ENCODE measurements at places on chromosomes 6 and 20.

GRCh38 chr6:73802366-73802765 lies 106.4 kb downstream of the CD109 start:
- no peak overlapping the region for H3K4me3 ChIP-seq
- no peaks in the 10 kb centered on the region for H3K27me3 ChIP-seq
- no peak for DNase-seq
- H3K36me3 ChIP-seq = peaks cover 12% of the 10 kb centered on the region
- no peak overlapping the region for H3K27ac ChIP-seq
- H3K4me1 ChIP-seq = peaks cover 4% of the 10 kb centered on the region

DNA sequence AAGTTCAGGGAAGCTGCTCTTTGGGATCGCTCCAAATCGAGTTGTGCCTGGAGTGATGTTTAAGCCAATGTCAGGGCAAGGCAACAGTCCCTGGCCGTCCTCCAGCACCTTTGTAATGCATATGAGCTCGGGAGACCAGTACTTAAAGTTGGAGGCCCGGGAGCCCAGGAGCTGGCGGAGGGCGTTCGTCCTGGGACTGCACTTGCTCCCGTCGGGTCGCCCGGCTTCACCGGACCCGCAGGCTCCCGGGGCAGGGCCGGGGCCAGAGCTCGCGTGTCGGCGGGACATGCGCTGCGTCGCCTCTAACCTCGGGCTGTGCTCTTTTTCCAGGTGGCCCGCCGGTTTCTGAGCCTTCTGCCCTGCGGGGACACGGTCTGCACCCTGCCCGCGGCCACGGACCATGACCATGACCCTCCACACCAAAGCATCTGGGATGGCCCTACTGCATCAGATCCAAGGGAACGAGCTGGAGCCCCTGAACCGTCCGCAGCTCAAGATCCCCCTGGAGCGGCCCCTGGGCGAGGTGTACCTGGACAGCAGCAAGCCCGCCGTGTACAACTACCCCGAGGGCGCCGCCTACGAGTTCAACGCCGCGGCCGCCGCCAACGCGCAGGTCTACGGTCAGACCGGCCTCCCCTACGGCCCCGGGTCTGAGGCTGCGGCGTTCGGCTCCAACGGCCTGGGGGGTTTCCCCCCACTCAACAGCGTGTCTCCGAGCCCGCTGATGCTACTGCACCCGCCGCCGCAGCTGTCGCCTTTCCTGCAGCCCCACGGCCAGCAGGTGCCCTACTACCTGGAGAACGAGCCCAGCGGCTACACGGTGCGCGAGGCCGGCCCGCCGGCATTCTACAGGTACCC lies at the start of gene ESR1:
Gene ESR1 (plus strand): TSS at position 170 of the 858 bp plus-strand sequence. CDS start 231 bp downstream, at position 401.
- DNase-seq = no peak
- H3K4me3 ChIP-seq = peak within 1 kb of the TSS; percentile 54
- H3K4me1 ChIP-seq = peaks cover 41% of the 10 kb centered on the region
- peak within 1 kb of the TSS; percentile 60 for H3K27ac ChIP-seq
- H3K27me3 ChIP-seq = peaks cover 26% of the 10 kb centered on the region

- peaks cover 29% of the 10 kb centered on the region for H3K27me3 ChIP-seq
- H3K27ac ChIP-seq = no peak overlapping the region
- no peak for DNase-seq
- no peaks in the 10 kb centered on the region for H3K36me3 ChIP-seq
- H3K4me3 ChIP-seq = no peak overlapping the region
- H3K4me1 ChIP-seq = peaks cover 9% of the 10 kb centered on the region
Observed at GRCh38 chr20:36398515-36398914, 92.4 kb downstream of the DLGAP4 start.

DNA sequence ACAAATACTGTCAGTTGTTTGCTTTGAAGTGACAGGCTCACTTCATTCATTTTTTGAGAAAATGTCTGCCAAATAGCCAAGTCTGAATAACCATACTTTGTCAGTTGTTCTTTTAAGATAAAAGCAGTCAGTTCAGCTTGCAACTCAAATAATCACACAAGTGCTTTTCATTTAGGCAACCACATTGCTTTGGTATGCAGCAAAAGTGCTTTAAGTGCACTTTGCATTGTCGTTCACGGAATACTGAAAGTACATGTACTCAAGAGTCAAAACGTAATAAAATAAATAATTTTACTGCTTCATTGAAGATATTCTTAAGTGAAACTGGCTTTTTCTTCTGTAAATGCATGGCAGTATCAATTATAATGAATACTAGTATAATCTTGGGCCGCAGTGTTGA lies 107.2 kb downstream of the MMS22L start:
- H3K27me3 ChIP-seq = no peaks in the 10 kb centered on the region
- no peak overlapping the region for H3K4me3 ChIP-seq
- H3K4me1 ChIP-seq = no peaks in the 10 kb centered on the region
- peaks cover 5% of the 10 kb centered on the region for H3K36me3 ChIP-seq

DNA sequence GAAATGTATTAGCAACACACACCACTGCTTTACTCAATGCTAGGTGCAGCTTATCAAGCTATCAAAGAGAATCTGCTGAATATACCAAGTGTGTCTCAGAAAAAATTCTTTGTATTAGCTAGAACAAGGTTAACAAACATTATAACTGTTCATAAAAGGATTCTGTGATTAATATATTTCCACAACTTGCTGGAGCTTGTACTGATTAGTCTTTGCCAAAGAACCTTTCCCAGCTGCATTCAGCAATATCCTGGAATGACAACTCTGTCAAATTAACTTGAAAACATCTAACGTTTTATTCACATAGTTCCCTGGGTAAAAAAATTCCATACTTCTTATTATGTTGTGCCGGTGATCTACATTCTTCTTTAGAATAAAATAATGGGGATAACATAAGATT lies 252.7 kb downstream of the FOXC1 start:
- no peaks in the 10 kb centered on the region for H3K36me3 ChIP-seq
- no peak overlapping the region for H3K27ac ChIP-seq
- DNase-seq = no peak
- no peaks in the 10 kb centered on the region for H3K27me3 ChIP-seq

All from suprapubic skin (tissue), 4 donors.